ENCODE measurements at places on chromosomes 16 and 17. TPM values are rescaled to one million over a fixed set of nuclear protein-coding genes. Genes with fewer than 3 reads are reported as not detected.

DNA sequence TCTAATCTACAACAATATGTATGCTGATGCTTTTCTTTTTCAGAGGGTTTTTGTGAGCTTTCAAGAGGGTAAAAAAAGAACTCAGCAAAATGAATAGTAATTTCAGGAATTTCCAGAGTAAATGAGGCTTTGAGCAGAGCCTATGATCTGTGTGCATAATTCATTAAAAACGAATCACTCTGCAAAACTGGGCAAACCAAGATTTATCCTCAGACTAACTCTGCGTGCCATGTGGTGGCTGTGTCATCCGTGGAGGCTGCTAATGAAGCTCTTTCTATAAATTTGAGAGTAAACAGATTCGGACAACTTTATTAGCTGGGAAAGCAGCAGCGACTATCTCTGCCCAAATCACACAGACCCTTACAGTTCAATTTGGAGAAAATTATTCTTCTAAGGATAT is 83.8 kb downstream of the FOXL1 start:
- no peak for DNase-seq

The RASD1 gene
- 75.0 TPM for total RNA-seq

The CENPN gene
- 3.9 TPM for total RNA-seq

The FMNL1 gene
- 9.2 TPM for total RNA-seq

DNA sequence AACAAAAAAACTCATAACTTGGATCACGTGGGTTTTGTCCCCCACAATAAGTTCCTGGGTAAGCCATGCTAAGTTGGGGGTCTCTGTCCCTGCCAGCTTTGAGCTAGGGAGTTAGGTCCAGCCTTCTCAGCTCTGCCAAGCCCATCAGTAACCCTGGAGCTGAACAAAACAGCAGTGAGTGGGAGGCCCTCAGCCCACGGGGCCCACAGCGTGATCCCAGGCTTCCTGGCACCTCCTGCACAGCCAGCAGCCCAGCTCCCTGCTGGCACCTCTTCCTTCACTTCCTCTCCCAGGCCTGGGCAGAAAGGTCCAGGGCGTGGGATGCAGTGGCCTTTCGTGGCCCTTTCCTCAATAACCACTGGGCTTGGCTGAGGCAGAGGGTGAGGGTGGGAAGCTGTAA is 35.5 kb upstream of the CDC42EP4 start:
- no peak for DNase-seq

- no peak for DNase-seq
These were observed 13.9 kb downstream of the TNS4 start for GRCh38 chr17:40487371-40488020.

The ZACN gene
- not detected for total RNA-seq

GRCh38 chr17:45336390-45337182 is 19.8 kb upstream of the MAP3K14 start:
- peak; percentile 28 for DNase-seq

GRCh38 chr16:3876160-3876559 is 4.4 kb downstream of the CREBBP start:
- no peak for DNase-seq

The TMIGD1 gene
- total RNA-seq: 1.6 TPM

- DNase-seq: no peak
These were observed 30.5 kb downstream of the HS3ST2 start for GRCh38 chr16:22844416-22844815.

The OR4D1 gene
- total RNA-seq: not detected

GRCh38 chr17:16001226-16001897 is 1.7 kb downstream of the TTC19 start:
- no peak for DNase-seq

The KRTAP9-4 gene
- total RNA-seq: not detected

The TBC1D3I gene
- not detected for total RNA-seq

The CMTM1 gene
- total RNA-seq: 1.9 TPM

The C17orf100 gene
- total RNA-seq: 0.98 TPM

DNA sequence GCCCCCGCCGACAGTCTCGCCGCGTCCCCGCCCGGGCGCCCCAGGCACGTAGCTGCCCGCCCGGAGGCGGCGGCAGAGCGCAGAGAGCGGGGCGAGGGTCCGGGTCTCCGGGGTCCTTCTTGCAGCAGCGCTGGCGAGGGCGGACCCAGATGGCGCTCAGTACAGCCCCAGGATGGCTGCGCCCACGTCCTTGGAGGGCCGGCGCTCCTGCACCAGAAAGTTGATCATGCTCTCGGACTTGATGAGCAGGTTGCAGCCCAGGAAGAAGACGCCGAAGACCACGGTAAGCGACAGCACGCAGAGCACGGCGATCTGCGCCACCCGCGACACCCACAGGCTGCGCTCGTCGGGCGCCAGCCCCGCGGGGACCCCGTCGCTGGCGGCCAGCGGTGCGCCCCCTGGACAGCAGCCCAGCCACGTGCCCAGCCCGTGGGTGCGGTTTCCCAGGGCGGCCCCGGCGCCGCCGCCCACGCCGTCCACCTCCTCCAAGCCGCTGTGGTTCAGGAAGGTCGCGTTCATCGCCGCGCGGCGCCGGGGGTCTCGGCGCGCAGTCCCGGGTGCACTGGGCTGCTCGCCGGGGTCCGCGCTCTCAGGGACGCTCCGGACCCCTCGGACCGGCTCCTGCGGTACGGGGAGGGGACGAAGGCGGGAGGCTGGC is 435 bp downstream of the RPRML start:
- DNase-seq: no peak

GRCh38 chr16:76976101-76976500 is 214.9 kb upstream of the MON1B start:
- no peak for DNase-seq

The SLC5A2 gene
- total RNA-seq: 0.44 TPM

DNA sequence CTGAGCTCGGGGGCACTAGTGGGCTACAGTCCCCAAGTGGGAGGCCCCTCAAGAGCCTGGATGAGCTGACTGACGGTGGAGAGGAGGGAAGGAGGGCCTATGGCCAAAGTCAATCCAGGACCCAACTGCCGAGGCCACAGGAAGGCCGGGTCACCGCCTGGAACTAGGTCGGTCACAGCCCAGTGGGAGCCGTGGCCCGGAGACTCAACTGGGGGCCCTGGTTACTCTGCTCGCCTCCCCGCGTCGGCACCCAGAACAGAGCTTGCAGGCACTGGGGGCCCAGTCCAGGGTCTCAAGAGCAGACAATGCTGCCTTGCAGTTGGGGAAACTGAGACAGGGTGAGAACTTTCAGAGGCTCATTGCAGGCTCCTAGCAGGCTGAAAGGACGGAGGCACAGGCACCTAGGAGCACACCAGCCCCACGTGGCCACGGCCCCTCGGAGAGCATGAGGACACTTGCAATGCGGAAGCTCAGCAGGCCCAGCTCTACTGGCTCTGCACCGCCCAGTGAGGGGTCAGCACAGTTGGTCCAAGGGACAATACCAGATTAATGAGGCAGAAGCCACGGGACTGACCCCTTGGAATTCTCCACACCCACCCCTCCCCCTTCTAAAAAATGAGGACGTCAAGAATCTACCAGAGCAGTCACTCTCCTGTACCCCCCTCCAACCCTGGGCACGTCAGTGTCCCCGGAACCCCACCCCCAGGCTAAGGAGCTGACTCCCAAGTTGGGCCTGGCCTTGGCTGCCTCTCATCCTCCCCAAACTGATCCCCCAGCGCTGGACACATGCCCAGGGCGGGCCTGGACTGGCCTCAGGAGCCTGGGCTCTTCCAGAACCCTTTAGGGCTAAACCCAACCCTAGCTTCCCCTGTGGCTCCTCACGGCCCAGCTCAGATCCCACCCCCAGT is 2.2 kb downstream of the HS3ST6 start:
- no peak for DNase-seq

The SNTB2 gene
- total RNA-seq: 36.6 TPM

DNA sequence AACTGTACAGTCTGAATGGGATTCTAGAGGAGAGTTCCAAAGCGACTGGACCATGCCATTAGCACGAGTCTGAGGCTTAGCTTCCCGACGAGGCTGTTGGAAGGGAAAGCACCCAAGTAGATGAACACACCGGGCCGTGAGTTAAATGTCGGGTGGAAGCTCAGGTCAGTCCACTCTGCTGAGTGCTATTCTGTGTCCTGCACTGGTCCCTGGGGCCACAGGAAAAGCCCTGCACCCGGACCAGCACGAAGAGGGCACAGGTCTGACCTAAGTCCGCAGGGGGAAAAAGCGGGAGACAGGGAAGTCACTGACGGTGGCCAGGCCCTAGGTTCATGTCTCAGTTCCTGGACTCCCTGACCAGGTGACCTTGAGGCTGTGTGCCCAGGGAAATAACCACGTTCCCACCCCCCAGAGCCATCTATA is 44.1 kb upstream of the RBFOX3 start:
- DNase-seq: no peak

DNA sequence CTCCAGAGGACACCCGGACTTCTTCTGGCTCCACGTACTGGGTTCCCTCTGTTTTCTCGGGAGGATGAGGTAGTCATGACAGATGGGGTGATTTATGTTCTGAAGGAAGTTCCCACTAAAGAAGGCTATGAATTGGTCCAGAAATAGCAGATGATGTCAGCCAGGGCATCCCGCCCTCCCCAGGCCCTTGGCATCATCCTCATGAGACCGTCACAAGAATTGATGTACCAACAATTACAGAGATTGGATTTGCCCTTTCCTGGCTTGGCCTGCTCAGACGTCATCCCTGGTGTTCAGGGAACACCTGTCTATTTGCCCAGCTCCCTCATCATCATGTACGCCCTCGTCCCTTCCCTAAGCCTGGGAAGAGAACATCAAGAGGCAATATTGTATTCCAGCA is 102.8 kb upstream of the CCL1 start:
- no peak for DNase-seq

The ACTG1 gene
- total RNA-seq: 2,222 TPM

GRCh38 chr16:46973207-46973995 is at the start of gene DNAJA2:
Gene DNAJA2, minus strand, starts transcription at chr16:46973674. Its CDS starts 102 bp downstream, at chr16:46973572.
- DNase-seq: peak; percentile 93

GRCh38 chr17:7220593-7221277 is 997 bp downstream of the ACADVL start:
- no peak for DNase-seq

The MGAT5B gene
- 0.33 TPM for total RNA-seq

The TBC1D3 gene
- not detected for total RNA-seq

DNA sequence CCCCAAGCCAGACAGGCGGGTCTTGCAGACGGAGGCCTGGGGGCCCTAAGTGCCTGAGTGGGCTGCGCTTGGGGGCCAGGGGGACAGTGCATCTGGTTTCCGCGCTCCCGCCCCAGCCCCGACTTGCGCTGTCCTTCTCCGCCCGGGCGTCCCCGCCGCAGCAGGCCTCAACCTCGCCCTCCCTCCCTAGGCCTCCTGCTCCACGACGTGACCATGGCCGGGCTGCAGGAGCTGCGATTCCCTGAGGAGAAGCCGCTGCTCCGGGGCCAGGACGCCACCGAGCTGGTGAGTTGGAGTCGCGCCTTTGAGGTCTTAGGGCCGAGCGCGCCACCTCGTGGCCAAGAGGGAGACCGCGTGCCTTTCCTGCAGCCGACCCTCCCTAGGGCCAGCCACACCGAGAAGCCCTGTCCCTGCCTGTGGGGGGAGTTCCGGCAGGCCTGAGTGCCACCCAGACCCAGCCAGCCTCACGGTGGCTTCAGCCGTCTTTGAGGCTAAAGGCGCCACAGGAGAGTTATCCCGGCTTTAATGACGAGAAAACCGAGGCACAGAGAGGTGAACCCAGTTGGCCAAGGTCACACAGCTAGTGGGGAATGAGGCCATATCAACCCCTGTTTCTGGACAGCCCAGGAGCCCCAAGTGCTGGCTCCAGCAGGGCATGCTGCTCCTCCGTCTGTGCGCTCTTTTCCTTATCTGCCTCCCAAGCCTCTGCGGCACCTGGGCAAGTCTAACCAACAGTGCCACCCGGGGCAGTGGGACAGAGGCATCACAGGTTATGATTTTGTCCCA is 12.2 kb upstream of the NDRG4 start:
- DNase-seq: peak; percentile 51

- DNase-seq: no peak
These were observed 12.5 kb downstream of the KCNH6 start for GRCh38 chr17:63535640-63536039.

DNA sequence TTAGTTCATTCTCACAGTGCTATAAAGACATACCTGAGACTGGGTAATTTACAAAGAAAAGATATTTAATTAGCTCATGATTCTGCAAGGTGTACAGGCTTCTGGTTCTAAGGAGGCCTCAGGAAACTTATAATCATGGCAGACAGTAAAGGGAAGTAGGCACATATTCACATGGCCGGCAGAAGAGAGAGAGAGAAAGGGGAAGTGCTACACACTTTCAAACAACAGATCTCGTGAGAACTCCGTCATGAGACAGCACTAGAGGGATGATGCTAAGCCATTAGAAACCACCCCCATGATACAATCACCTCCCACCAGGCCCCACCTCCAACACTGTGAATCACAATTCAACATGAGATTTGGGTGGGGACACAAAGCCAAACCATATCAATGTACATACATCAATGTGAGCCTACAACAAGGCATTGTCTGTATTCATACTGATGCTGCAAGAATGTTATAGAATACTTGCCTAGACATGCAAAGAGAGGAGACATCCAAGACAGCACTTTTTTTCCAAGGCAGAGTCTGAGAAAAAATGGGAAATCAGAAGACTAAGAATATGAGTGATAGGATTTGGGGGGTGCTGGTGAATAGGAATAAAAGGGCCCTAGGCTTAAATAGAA is 114.8 kb upstream of the XYLT1 start:
- DNase-seq: no peak

DNA sequence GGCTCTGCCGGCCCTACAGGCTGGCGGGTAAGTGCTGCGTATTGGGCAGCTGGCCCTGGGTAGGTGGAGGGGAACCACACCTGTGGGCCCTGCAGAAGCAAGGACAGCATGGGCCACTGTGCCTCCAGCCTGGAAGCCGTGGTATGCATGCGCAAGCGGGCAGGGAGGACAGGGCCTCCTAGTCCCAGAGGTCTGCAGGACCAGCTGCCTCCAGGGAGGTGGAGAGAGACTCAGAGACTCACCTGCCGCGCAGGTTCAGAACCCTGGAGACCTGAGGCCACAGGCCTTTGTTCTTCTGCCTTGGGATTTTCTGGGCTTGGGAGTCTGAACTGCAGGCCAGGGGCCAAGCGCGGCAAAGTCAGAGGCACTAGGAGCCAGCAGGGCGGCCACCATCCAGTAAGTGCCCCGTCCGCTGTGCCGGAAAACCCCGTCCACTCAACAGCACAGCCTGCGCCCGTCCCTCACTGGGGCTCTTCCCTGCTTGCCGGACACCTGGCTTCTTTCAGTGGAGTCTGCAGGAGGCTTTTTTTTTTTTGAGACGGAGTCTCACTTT is 8.8 kb upstream of the RAB40C start:
- no peak for DNase-seq

The TSPOAP1 gene
- total RNA-seq: 2.6 TPM

The KRTAP2-3 gene
- not detected for total RNA-seq

The CLEC10A gene
- total RNA-seq: 2.9 TPM

DNA sequence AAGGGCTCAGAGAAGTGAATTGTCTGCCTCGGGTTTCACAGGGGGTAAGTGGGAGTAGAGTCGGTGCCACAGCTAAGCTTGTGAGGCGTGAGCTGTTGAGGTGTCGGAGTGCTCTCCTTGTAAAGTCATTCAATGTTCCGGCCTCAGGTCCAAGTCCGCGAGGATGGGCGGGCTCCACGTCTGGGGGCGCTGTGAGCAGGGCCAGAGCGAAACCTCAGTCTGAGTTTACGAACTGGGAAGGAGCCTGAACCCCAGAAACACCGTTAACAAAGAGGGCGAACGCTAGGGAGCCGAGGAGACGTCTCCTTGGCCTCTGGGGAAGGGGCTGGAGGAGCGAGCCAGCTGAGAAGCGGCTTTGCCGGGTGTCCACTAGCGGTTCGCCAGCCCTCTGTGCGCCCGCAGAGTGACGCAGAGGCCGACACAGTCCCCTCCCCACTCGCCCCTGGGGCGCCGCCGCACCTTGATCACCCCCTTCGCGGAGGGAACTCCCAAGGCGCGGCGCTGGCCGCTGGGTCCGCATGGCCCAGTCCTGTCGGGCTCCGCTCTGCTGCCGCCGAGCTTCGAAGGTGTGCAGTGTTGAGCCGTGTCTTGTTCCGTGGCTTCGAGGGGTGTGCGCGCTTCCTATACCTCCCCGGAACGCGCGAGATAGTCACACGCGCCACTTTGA is 4.9 kb downstream of the IRX3 start:
- DNase-seq: peak; percentile 43

All from breast epithelium (tissue), 4 donors.